ENCODE measurements at places on chromosomes 16 and 17. TPM values are rescaled to one million over a fixed set of nuclear protein-coding genes. Genes with fewer than 3 reads are reported as not detected.

- peak; percentile 85 for ATAC-seq
Observed at GRCh38 chr17:27631411-27631760, 398 bp downstream of the LGALS9 start.

The ZNF778 gene
- total RNA-seq: 5.3 TPM

GRCh38 chr17:602436-602835 lies 112.2 kb downstream of the VPS53 start:
- no peak for ATAC-seq

DNA sequence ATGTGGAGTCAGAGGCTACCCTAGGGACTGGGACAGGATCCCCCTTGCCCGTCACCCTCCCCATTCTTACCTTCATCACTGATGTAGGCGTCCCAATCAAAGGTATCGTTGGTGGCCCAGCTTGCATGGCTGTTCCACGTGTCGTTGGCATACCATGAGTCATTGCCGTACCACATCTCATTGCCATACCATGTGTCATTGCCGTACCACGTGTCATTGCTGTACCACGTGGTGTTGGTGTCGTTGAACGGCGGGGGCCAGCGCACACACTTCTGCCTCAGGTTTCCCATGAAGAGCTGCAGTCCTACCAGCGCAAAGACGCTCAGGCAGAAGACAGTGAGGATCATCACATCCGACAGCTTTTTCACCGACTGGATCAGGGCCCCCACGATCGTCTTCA lies 4.8 kb downstream of the SCN4A start:
- no peak for ATAC-seq

The CA7 gene
- total RNA-seq: not detected

The CACNB1 gene
- total RNA-seq: 2.0 TPM

The PRR15L gene
- 11.0 TPM for total RNA-seq

DNA sequence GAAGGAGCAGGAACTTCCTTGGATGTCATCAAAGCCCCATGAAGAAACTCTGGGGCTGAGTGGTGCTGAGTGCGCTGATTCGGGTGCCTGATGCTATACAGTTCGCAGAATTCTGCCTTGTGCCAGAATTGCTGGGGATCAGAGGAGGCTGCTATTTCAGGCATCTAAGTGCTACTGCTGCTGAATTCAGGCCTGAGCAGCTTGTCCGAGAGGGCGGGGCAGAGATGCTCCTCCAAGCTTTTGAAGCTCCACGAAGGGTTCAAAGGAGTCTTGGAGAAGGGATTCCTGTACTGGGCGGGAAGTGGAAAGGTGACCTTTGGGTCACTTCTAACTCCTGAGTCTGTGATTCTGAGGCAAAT lies 227.8 kb downstream of the CCDC182 start:
- no peak for ATAC-seq

DNA sequence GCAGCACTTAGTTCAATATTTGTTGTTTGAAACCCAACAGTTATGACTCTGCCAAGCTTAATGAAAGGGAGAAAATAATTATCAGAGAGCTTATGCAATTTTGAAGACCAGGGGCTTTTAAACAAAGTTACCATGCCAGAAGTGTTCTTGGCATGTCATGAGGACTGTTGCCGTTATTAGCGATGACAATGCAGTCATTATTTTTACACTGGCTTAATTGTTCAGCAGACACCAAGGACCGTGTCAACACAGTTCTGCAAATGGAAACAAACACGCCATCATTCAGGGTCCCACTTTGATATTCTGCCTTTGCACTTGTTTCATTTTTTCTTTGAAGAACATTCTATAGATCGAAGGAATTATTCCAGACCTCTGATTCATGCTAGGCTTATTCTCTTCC lies 518.5 kb downstream of the CDH13 start:
- ATAC-seq: no peak

All from esophagus mucosa (tissue), 1 donor.